ENCODE measurements at places on chromosomes 3 and 15.

GRCh38 chr3:140288595-140288994 lies 353.6 kb downstream of the CLSTN2 start:
- no peak for DNase-seq

GRCh38 chr3:99473321-99473751 lies 165.1 kb upstream of the COL8A1 start:
- no peak for DNase-seq

DNA sequence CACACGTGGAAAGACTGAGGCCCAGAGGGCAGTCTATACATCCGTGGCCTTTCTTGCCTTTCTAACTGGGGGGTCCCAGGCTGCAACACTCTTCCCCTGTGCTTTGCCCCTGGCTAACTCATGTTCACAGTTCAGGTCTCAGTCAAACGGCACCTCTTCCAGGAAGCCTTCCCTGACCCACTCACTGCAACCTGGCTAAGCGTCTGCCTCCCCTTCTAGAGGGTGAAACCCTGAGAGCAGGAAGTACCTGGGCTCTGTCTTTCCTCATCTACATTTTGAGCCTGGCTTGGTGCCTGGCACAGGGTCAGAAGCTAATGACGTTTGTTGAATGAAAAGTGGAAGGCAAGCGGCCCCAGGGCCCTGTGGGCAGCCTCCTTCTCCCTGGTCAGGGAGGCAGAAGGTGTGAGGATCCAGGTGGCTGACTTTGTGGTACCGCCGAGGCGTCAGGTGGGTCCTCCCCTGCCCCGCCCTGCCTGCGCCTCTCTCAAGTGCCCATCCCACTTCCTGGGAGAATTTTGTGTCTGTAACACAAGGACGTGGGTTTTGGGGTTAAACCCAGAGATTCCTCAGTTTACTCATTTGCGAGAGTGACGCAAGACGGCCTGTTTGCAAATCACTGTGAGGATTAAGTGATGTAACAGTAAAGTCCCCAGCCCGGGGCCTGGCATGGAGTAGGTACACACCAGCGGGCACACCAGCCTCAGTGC lies 32.1 kb downstream of the DNASE1L3 start:
- DNase-seq, result no peak

- DNase-seq, result no peak
Measured at GRCh38 chr15:38873158-38873557, 308.5 kb upstream of the RASGRP1 start.

GRCh38 chr3:115999613-116000012 lies 376.3 kb downstream of the GAP43 start:
- DNase-seq, result no peak

GRCh38 chr3:98445949-98446406 lies 17.0 kb upstream of the OR5K1 start:
- DNase-seq, result no peak

DNA sequence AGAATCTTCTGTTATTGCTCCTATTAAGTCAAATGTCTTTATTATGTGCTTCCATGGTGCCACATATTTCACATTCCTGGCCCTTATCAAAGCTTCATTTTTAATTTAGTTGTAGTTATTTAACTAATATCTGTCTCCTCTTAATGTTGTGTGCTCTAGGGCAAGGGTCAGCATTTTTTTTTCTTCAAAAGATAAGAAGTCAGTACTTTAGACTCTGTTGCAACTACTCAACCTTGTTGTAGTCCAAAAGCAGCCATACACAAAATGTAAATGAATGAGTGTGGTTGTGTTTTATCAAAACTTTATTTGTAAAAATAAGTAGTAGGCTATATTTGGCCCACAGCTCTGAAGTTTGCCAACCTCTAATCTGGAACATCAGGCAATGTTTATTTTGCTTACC lies 394.7 kb upstream of the CBLB start:
- no peak for DNase-seq

GRCh38 chr3:112811131-112811884 lies 35.4 kb downstream of the CD200R1L start:
- DNase-seq, result peak; percentile 57

All from endothelial cell of umbilical vein (primary cell).